ENCODE measurements at places on chromosomes 2 and 18.

- DNase-seq, result no peak
Measured at GRCh38 chr18:76052227-76052595, 442.8 kb downstream of the ZNF516 start.

DNA sequence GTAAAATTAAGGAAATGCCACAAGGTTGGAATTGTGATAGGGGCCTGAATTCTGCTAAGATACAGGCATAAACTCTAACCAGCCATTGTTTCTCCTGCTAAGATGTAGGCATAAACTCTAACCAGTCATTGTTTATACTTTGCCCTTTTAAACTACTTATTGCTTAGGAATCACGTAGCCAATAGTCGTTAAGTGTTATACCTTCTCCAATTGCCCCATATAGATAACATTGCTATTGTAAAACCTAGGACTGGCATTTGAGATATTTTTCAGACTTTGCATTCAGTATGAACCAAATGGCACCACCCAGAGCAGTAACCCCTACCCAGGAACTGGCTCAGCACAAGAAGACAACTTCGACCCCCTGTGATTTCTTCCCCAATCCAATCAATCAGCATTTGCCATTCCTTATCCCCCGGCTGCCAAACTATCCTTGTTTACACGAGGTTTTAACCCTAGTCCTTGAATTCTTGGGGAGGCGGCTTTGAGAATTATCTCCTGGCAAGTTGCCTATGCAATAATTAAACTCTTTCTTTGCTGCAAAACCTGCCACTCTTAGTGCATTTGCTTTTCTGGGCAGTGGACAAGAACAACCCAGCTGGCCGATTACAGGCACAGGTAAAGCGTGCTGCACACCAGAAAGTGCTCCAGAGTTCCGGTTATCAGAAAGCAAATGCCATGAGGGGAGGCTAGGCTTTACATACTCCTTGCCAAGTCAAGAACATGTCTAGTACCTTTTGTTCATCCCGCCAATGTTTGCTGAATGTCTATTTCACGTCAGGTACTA lies 167.6 kb downstream of the LAMA1 start:
- no peak for DNase-seq

GRCh38 chr2:74291886-74292621 lies 51.2 kb downstream of the SLC4A5 start:
- DNase-seq, result no peak

GRCh38 chr18:3491981-3492555 lies 42.1 kb downstream of the TGIF1 start:
- no peak for DNase-seq

DNA sequence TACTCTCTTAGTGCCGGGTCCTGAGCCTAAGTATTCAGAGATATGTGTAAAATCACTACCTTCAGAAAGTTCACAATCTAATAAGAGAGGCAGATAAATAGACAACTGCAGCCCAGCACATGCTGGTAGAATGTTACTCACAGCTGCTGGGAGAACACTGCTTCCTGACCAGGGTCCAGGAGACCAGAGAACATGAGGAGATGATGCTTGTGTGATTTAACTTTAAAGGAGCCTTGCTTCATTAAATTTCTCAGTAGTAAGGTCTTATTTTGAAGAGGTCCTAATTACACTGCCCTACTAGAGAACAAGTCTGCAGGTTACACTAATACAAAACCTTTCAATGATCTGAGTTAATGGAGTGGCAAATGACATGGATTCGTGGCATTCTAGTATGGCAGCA lies 209.9 kb upstream of the TRIB2 start:
- DNase-seq, result no peak

GRCh38 chr2:2018713-2019410 lies 274.5 kb upstream of the PXDN start:
- DNase-seq, result no peak

DNA sequence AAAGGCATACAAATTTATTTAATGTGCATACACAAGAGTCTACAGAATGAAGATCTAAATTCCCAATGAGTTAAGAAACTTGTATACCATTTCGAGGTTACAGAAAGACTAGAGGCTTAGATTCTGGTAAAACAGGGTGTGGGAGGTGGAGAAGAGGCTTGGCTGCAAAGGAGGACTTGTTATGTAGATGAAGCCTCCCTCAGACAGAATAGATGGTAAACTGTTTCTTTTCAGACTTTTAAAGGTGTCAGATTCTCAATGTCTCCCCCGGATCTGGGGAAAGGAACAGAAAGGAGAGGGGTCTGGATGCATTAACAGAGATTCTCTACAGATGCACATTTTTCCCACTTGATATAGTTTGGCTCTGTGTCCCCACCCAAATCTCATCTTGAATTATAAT lies 126.0 kb downstream of the ST6GAL2 start:
- DNase-seq, result no peak

- no peak for DNase-seq
Measured at GRCh38 chr2:1642993-1643619, 101.2 kb downstream of the PXDN start.

DNA sequence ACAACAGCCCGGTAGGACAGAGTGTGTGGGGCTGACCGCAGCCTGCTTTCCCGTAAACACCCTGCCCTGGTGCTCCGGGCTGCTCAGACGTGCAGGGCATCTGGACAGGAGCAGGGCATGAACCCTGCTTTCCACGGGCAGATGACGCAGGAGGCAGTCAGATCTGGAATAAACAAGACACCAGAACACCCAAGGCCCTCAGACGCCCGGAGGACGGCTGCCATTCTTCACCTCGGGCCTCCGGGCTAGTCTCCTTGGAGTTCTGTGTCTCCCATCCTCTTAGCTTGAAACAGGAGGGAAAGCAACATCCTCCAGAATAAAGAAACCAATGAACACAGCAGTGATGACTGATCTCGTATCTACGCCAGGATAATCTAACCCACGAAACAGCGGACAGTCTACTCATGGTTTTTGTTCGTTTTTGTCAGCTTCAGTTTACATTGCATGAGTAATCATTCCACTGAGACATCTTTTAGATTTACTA lies 7.3 kb downstream of the PXDN start:
- DNase-seq, result no peak

GRCh38 chr2:136828162-136828561 lies 62.8 kb downstream of the THSD7B start:
- DNase-seq, result no peak

GRCh38 chr2:62221141-62221540 lies 25.2 kb downstream of the B3GNT2 start:
- DNase-seq, result no peak

- no peak for DNase-seq
Measured at GRCh38 chr2:173571021-173571821, 216.5 kb downstream of the CDCA7 start.

GRCh38 chr2:1528273-1529064 lies 115.2 kb downstream of the TPO start:
- DNase-seq, result no peak

- DNase-seq, result no peak
Measured at GRCh38 chr2:71735676-71736075, 282.3 kb downstream of the DYSF start.

DNA sequence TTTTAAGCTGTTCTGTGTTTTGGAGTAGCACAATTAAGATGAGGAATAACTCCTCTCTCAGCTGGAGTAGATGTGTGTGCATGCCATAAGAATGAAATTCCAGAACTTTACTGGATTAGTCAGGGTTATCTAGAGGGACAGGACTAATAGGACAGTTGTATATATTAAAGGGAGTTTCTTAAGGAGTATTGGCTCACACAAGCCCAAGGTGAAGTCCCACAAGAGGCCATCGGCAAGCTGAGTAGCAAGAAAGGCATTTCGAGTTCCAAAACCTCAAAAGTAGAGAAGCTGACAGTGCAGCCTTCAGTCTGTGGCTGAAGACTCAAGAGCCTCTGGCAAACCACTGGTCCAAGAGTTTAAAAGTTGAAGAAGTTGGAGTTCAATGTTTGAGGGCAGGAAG lies 113.7 kb downstream of the RIT2 start:
- DNase-seq, result no peak

DNA sequence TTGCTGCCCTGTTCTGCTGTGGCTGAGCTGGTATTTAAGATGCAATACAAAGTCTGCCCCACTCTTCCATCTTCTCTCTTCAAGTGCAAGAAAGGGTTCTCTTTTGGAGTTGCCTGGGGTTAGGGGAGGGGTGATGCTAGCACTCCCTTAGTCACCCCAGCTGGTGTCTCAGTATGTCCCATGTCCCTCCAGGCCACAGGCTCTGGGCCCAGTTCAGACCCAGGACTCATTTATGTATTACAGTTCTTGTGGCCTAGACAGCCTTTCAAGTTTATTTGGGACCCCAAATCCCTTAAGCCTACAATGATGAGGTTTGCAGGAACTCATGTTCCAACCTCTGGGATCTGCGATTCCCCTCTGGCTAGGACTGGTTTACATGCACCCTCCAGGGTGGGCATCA lies 47.2 kb upstream of the CCDC141 start:
- no peak for DNase-seq

DNA sequence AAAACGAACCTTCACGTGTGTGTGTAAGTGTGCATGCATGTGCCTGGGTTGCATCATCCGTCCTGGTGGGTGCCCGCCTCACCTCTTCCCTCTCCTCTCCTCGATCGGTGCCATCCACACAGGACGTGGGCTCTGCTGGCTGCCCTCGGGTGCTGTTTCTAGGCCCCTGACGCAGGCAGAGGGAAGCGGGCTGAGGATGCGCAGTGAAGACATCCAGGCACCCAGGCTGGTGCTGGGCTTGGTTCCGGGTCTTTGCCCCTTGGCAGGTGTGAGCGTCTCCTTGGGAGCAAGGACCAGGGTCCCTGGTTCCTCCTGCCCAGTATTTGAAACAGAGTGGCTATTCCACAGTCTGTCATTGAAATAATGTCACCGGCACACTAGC lies 6.2 kb upstream of the ADCY3 start:
- DNase-seq, result no peak

DNA sequence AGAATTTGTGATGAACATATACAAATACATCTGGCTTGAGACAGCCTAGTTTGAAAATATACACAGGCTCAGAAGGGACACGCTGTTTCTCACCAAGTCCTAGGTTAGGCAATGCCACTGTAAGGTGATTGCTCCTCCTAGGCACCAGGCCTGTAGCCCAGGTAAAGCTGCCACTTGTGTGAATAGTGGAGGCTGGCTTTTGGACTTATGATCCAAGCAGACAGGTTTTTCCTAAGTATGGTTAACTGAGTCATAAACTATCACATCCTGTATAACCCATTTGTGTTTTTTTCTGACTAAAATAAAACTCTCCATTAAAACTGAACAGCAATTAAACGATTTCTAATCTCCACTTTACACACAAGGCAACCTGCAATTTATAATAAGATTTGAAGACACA lies 81.0 kb downstream of the SEMA4F start:
- DNase-seq, result no peak

DNA sequence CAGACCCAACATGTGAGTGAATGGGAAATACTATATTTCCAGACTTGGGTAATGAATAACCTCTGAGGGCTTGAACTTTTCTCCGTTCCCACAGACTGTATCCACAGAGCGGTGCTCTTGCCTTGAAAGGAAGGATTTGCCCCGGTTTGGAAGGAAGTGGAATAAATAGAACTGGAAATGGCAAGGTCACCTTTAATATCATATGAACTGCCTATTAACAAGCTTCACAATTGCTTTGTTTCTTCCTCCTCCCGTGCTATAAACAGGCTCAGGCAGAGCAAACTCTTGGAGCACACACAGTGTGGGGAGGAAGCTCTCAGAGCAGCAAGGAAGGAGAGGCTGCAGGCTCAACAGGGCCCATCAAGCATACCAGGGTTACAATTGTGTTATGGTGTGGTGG lies 28.5 kb upstream of the DARS1 start:
- no peak for DNase-seq

- no peak for DNase-seq
Measured at GRCh38 chr2:62662554-62662953, 43.0 kb upstream of the EHBP1 start.

Data from gastrocnemius medialis (tissue), 4 donors.